ENCODE measurements at places on chromosomes 2 and 18. TPM values are rescaled to one million over a fixed set of nuclear protein-coding genes. Genes with fewer than 3 reads are reported as not detected.

Gene GPR17
- not detected for total RNA-seq

Gene TSPYL6
- not detected for total RNA-seq

Gene ZC3H15
- total RNA-seq: 78.4 TPM

Gene LYG2
- not detected for total RNA-seq

Gene ADCYAP1
- total RNA-seq: not detected

Gene CDH19
- not detected for total RNA-seq

Gene EMILIN2
- 21.1 TPM for total RNA-seq

Gene ABCG5
- total RNA-seq: not detected

Gene HOXD11
- total RNA-seq: 2.5 TPM

Gene LYG1
- 0.20 TPM for total RNA-seq

Gene SANBR
- total RNA-seq: 8.5 TPM

Gene RPL31
- total RNA-seq: 2,221 TPM

Gene PSMA8
- not detected for total RNA-seq
